Fibroblast of pulmonary artery (primary cell): ENCODE measurements at places on chromosomes 16 and 17.

DNA sequence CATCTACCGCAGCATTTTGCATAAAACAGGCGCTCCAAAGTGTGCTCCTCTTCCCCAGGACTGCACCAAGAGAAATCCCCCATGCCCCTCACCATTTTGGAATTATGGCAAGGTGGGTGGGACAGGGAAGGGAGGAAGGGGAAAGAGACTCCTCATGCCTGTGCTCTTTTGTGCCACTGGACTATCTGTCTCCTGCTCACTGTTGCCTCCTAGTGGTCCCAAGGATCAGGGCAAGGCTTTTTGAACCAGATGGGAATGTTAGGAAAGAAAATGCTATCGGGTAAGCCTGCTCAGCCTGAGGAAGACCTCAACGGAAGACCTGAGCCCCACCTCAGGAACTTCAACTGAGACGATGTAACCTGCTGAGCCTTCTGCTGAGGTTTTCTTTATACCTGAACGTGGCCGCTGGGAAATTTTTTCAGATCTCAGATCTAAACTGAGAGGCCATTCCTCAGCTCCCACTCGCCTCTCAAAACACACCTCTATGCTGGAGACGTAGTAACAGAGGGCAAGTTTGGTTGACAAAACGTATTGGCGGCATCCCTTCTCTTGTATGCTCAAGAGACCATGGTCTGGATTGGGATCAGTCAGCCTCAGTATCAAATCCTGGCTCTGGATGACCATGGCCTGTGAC lies 58.3 kb downstream of the SPACA3 start:
- peak; percentile 62 for DNase-seq

- DNase-seq = no peak
Measured at GRCh38 chr16:19909750-19910322, 25.2 kb upstream of the GPRC5B start.

DNA sequence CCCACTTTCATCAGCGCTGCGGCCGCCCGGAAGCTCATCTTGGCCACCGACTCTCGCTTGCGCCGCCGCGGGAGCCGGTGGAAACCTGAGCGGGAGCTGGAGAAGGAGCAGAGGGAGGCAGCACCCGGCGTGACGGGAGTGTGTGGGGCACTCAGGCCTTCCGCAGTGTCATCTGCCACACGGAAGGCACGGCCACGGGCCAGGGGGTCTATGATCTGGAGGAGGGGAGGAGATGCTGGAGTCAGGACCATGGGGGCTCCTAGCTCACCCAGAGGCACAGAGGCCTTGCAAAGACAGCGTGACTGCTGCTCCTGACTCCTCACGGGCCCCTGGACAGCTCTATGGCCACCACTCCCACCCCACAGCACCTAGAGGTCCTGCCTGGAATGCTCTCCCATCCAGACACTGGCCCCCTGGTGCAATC lies 9.4 kb downstream of the SNRNP25 start:
- DNase-seq = no peak

GRCh38 chr17:56471696-56472095 lies 121.8 kb upstream of the NOG start:
- no peak for DNase-seq

DNA sequence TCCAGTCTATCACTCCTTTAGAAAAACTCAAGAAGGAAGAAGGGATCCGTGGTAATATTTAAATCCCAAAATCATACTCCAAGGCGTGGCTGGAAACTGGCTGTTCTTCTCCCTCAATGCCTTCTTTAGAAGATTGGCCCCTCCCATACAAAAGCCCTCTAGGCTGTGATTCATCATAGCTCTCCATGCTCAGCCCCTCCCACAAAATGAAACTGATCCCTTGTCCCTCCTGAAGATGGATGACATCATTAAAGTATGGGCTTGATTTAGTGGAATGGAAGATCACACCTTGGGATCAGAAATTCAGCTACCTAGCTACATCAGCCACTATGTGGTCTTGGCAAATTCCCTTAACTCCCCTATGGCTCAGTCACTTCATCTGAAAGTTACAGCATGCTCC lies 4.1 kb downstream of the GRIN2A start:
- no peak for DNase-seq

- DNase-seq = no peak
Measured at GRCh38 chr17:21010705-21011596, 31.9 kb downstream of the USP22 start.

GRCh38 chr17:28645576-28645939 lies 600 bp upstream of the BLTP2 start:
- DNase-seq = no peak

- no peak for DNase-seq
Measured at GRCh38 chr17:5210614-5211252, 19.1 kb upstream of the ZNF594 start.

DNA sequence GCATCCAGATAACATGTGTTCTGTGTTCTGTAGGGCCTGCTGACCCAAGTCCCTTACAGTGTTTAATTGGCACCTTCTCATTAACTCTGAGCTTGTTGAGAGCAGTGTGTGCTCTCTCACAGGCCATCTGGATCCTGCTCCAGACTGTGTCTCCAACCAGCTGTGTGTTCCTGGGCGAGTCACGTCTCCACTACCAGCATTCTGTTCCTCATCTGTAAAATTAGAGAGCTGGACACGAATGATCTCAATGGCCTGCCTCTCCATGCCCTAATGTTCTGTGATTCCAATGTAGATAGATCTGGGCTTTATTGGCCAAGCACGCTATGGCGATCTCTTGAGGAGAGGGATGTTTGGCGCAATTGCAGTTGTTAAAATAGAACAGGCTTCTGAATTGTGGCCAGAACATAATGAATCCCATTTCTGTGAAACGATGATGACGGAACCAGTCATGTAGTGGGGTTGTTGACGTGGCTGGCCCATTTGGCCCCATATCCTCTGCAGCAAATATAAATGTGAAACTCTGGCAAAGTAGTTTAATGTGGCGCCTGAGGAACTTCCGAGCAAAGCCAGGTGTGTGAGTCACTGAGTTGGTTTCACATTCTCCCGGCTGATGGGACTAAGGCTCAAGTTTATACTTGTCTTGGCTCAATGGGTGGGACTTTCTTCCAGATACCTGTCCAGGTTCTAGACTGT lies 22.2 kb downstream of the TBX4 start:
- no peak for DNase-seq

- no peak for DNase-seq
Measured at GRCh38 chr16:4685292-4685691, 8.1 kb upstream of the NUDT16L1 start.

DNA sequence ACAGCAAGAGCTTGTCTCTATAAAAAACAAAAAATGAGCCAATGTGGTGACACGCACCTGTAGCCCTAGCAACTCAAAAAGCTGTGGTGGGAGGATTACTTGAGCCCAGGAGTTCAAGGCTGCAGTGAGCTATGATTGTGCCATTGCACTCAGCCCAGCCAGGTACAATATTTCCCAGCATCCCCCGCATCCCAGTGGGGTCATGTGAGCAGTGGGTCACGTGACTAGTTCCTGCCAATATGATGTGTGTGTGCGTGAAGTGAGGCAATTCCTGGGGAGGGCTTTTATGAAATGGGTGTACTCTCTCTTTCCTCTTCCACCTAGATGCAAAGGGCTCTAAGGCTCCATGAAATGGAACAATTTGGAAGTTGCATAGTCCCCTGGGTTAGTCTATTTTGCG lies 81.3 kb downstream of the GSG1L start:
- DNase-seq = no peak

DNA sequence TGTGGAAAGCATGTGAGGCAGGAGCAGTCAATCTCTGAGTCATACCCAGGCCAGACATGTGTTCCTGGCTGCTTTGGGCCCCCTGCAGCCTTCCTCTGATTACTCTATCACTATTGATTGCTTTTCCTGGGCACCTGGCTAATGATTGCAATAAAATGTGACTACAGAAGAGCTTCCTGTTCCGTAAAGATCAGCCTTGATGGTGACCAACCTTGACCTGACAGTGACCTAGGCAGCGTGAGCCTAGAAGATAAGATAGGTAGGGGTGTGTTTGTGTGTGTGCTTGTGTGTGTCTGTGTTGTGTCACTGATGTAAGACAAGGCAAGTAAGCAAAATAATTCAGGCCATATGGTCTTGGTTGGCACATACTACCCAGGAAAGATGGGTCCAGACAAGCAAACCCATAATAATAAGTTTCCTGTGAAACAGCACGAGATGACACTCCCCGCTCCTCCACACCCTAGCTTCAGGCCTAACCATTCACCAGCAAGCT lies 367.7 kb upstream of the CDH11 start:
- DNase-seq = no peak

GRCh38 chr17:2054512-2055291 lies at the start of gene HIC1:
Gene HIC1 (plus strand): TSS chr17:2055103. CDS start chr17:2056691, 1,588 bp downstream.
- DNase-seq = peak; percentile 79

GRCh38 chr16:67873435-67874370 lies 851 bp downstream of the EDC4 start:
- DNase-seq = no peak

- no peak for DNase-seq
Measured at GRCh38 chr17:4334776-4335584, 31.5 kb downstream of the UBE2G1 start.
